ENCODE measurements at places on chromosomes 16 and 17.

- no peak for DNase-seq
- no peaks in the 10 kb centered on the region for H3K36me3 ChIP-seq
These were observed 5.8 kb upstream of the ABCA9 start for GRCh38 chr17:69066482-69066881.

DNA sequence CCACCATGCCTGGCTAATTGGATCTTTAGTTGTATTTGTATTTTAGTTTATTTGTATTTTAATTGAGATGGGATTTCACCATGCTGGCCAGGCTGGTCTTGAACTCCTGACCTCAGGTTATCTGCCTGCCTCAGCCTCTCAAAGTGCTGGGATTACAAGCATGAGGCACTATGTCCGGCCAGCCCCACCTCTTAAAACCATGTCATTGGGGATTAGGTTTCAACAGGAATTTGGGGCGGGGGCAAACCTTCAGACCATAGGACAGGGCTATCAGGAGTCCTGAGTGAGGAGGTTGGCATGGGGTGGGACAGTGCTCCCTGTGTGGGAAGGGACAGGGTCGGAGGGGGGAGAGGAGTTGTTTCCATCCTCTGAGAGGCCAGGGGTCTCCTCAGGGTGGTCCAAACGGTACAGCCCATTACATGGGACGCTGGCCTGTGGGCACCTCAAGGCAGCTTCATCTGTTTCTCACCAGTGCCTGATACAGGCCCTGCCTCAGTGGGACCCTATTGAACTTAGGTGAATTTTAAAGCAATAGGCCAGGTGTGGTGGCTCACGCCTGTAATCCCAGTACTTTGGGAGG is 21.6 kb downstream of the GAA start:
- no peaks in the 10 kb centered on the region for H3K27me3 ChIP-seq
- H3K27ac ChIP-seq: no peak overlapping the region
- no peak for DNase-seq
- no peaks in the 10 kb centered on the region for H3K36me3 ChIP-seq
- no peak overlapping the region for H3K4me3 ChIP-seq

- H3K27me3 ChIP-seq: no peaks in the 10 kb centered on the region
- H3K27ac ChIP-seq: no peak overlapping the region
- no peak overlapping the region for H3K4me3 ChIP-seq
- H3K4me1 ChIP-seq: no peaks in the 10 kb centered on the region
These were observed 374.4 kb downstream of the SNX29 start for GRCh38 chr16:12350945-12351344.

GRCh38 chr17:2995886-2996809 is 67.3 kb downstream of the OR1D5 start:
- no peak for DNase-seq
- peaks cover 4% of the 10 kb centered on the region for H3K36me3 ChIP-seq
- H3K4me3 ChIP-seq: no peak overlapping the region
- no peaks in the 10 kb centered on the region for H3K27me3 ChIP-seq

DNA sequence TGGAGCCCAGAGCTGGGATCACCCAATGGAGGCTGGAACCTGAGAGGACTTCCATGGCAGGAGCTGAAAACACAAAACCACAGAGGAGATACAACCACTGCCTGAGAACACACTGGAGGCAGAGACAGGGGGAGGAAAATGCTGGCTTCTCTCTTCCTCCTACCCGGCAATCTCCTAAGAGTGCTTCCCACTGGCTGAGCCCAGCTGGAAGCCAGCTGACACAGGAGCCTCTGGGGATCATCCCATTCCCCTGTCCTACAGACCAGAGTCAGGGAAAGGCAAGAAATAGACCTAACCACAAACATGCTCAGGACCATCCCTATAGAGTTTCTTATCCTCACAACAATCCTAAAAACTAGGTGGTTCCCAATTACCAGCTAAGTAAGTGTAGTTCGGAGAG is 112.4 kb upstream of the CDH5 start:
- no peaks in the 10 kb centered on the region for H3K27me3 ChIP-seq
- no peak overlapping the region for H3K4me3 ChIP-seq
- H3K27ac ChIP-seq: no peak overlapping the region
- no peaks in the 10 kb centered on the region for H3K4me1 ChIP-seq
- no peaks in the 10 kb centered on the region for H3K36me3 ChIP-seq
- DNase-seq: no peak
